ENCODE measurements at places on chromosomes 2 and 18.

DNA sequence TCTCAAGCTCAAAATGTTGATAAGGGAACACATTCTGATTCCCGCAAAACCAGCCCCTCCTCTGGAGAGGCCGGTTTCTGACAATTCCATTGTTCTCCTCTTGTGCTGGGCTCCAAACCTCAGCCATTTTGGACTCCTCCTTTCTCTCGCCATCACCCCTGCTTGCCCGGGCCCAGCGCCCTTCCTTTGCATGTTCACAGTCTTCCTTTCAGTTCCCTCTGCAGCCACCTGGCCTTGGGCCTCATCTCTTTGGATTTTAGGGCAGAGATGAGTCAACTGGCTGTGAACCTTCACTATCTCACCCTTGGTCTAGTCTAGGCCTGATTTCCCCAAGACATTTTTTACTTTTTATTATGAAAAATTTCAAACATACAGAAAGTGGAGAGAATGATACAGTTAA is 155.9 kb upstream of the MAP3K20 start:
- no peak for DNase-seq

DNA sequence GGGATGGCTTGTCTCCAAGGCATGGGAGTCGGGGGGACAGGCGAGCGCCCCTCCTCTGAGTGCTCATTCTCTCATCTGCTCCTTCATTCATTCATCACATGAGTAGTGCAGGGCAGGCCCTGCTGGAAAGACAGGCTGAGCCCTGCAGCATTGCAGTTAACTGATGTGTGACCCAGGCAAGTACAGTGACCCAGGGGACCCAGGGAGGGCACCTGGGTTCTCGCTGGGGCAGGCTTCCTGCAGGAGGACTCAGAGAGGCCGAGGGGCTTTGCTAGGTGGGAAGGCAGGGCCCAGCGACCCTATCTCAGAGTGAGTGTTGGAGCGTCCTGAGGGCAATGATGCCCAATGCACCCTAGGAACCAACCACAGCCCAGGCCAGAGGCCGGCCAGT is 30.6 kb downstream of the HJURP start:
- DNase-seq: no peak

DNA sequence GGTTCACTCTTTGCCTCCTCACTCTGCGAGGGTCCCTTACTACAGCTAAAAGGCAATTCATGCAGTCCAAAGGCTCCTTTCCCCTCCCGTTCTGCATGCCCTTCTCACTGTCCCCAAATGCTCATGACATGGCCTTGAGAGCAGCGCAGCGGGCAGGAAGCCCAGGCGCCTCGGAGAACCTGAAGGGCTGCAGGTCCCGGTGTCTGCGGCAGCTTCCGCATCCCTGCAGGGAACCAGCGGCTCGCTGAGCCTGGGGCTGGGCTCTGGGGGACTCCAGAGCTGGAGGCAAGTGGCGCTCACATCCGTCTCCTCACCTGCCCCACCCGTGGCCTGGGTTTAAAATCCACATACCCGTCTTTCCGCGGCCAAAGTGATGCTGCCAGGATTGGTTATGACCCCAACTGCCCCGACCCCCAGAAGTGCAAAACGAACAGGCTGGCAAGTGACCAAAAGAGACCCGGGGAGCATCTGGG is 462 bp upstream of the CIDEA start:
- no peak for DNase-seq

DNA sequence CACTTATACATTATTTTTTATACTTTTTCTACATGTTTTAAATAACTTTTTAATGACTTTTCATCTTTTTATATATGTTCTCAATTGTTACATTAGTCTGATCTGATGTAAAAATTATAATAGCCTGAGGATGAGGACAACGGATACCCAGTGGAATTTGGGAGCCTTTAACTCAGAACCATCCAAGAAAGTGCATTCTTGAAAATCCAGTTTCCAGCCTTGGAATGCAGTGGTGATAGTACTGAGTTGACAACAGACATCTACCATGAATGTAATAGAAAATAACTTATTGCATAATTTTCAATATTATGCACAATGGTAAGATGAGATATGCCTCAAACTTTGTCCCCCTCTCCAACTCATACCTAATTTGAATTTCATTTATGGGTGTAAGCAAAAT is 120.7 kb upstream of the ZC3H15 start:
- DNase-seq: no peak

DNA sequence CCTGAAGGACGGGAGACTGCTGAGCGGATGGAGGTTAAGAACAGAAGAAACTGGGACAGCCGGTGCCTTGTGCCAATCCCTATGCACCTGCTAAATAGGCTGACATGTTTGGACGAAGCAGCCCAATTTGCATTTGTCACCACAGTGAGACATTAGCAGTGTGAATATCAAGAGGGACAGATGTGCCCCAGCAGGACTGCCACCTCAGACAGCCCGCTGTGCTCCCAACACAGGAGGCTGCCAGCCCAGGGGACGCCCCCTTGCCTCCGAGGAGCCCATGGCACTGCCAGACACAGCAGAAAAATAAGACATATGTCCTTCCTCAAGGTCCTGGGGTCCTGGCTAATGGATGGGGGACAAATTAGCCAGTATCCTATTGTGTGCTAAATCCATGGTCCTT is 306.7 kb upstream of the POU3F3 start:
- no peak for DNase-seq

- DNase-seq: no peak
Observed at GRCh38 chr18:59470561-59471121, 111.6 kb upstream of the LMAN1 start.

GRCh38 chr2:136031711-136032110 is 46.3 kb upstream of the DARS1 start:
- DNase-seq: no peak

GRCh38 chr2:3664118-3664517 is 6.1 kb downstream of the ALLC start:
- no peak for DNase-seq

- no peak for DNase-seq
Observed at GRCh38 chr2:71705171-71705960, 252.0 kb downstream of the DYSF start.

- peak; percentile 27 for DNase-seq
Observed at GRCh38 chr2:64352292-64352691, 101.7 kb upstream of the LGALSL start.

- DNase-seq: no peak
Observed at GRCh38 chr2:58047961-58048360, 1.4 kb downstream of the VRK2 start.

DNA sequence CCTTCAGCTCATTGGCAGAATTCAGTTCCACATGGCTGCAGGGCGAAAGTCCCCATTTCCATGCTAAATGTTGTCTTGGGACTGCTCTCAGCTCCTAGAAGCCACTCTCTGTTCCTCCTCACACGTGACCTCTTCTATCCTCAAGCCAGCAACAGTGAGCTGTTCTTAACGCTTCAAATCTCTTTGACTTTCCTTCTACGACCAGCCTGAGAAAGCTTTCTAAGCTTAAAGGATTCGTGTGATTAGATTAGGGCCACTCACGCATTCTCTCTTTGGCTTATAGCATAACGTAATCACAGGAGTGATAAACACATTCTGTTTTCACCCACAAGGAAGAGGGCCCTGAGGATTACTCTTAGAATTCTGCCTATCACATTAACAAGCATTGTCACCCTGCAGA is 29.8 kb upstream of the LAMA1 start:
- no peak for DNase-seq

- DNase-seq: peak; percentile 42
Observed at GRCh38 chr2:218516614-218517013, 51.5 kb downstream of the USP37 start.

GRCh38 chr2:64609227-64609941 is 44.3 kb downstream of the SERTAD2 start:
- peak; percentile 79 for DNase-seq

DNA sequence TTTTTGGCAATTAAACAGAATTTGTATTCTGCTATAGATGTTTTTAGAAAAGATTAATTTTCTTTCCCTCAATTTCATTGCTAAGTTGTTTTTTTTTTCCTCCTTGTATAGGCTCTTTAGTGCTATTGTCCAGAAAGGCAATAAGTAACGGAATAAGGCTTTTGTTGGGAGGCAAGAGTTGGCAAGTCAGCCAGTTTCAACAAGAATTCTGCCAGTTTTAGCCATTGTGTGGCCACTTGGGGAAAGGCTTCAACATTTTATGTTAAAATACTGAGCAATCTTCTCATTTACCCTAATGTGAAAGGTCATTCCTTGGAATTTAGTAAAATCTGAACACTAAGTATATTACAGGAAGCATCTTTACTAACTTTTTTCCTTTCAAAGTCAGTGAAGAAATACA is 9.6 kb downstream of the CALCRL start:
- DNase-seq: no peak

GRCh38 chr18:41464278-41464677 is 490.8 kb upstream of the PIK3C3 start:
- no peak for DNase-seq

- no peak for DNase-seq
Observed at GRCh38 chr2:168353251-168353650, 102.8 kb upstream of the CERS6 start.

DNA sequence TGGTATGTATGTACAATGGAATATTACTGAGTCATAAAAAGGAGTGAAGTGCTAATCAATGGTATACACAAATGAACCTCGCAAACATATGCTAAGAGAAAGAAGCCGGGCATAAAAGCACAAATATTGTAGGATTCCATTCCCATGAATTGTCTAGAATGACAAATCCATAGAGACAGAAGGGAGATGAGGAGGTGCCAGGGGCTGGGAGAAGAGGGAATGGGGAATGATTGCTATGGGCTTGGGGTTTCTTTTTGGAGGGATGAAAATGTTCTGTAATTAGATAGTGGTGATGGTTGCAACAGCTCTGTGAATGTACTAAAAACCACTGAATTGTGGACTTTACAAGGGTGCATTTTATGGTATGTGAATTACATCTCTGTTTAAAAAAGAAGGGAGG is 73.5 kb downstream of the GLI2 start:
- DNase-seq: no peak

- DNase-seq: no peak
Observed at GRCh38 chr18:48643262-48643661, 104.4 kb downstream of the CTIF start.

DNA sequence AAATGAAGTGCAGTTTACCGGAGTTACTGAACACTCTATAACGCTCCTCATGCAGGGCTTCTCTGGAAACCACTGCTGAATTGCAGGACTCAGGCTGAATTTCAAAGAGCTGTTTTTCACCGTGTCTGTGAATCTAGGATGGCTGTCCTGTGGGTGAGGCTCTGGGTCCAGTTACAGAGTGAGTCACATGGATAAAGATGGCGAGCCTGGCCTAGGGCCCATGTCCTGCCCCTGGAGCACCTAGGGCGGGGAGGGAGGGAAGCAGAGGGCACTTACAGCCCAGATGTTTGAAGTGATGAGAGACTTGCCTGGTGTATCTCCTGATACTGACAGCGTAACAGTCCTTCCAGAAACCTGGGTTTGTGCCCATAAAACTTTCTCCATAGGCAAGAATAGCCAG is 583.0 kb downstream of the IRS1 start:
- no peak for DNase-seq

- DNase-seq: peak; percentile 61
Observed at GRCh38 chr2:181077128-181077709, 96.8 kb downstream of the UBE2E3 start.

GRCh38 chr2:207133820-207134519 is 31.8 kb downstream of the KLF7 start:
- no peak for DNase-seq

DNA sequence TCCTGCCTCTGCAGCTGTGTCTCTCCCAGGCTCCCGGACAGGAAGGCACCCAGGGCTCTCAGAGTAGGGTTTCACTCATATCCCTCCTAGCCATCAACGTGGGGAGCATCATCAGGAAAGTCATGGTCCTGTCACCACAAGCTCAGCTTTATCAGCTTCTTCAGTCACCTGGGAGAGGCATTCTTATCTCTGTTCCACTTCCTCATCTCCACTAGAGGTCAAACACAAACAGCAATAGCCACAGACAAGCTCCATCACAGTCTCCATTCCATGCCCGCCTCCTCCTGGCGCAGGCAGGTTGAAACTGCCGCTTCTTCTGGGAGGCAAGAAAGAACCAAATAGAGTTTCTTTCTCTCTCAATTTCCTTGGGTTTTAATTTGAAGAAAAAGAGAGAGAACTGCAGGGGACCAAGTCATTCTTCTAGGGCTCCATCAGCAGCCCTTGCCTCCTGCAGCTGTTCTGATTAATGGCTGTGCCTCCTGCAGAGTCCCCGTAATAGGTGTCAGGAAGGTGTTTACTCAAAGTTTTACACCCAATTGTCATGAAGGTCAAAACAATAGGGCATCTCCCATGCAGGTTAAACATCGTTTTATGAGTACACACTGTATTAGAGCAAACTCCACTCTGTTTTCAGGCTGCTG is 377.9 kb downstream of the TMEM182 start:
- no peak for DNase-seq

DNA sequence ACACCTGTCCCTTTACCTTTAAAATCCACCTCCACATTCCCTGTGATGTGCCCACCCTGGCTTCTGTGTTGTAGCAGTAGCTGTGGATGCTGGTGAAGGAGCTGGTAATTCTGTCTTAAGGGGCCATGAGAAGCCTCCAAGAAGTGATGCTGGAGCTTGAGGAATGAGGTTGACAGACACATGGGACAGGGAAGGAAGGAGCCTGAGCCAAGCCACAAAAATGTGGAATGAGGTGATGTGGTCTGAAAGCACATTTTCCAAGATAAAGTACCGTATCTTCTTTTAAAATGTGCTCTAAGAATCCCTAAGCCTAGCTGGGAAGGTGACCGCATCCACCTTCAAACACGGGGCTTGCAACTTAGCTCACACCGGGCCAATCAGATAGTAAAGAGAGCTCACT is 31.2 kb downstream of the VWA3B start:
- DNase-seq: no peak

- no peak for DNase-seq
Observed at GRCh38 chr2:178317811-178318210, 123.5 kb downstream of the OSBPL6 start.

DNA sequence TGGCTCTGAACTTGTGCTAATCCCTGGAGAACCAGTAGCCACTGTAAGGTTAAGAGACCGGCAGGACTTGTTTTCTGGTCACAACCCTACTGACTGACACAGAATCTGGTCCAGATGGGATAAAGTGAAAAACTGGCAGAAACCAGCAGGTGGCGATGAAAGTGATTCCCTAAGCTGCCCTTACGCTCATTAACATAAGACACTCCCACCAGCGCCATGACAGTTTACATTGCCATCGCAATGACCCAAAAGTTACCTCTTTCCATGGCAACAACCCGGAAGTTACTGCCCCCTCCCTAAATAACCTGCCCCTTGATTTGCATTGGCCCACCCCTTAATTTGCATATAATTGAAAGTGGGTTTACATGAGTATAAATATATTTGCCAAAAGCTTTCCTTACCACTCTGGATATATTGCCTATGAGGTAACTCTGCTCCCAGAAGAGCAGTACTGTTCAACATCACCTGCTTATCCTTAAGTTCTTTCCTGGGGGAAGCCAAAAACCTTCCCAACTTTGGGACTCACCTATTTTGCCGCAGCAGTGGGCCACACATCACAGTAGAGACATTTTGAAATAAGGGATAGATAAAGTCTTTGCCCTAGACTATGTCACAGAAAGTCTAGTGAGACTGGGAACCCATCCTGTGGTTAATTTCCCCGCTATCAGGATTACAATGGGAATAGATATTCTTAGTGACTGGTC is 35.8 kb upstream of the AFF3 start:
- peak; percentile 47 for DNase-seq
